GM20000 (cell line): ENCODE measurements at places on chromosomes 6 and 20.

DNA sequence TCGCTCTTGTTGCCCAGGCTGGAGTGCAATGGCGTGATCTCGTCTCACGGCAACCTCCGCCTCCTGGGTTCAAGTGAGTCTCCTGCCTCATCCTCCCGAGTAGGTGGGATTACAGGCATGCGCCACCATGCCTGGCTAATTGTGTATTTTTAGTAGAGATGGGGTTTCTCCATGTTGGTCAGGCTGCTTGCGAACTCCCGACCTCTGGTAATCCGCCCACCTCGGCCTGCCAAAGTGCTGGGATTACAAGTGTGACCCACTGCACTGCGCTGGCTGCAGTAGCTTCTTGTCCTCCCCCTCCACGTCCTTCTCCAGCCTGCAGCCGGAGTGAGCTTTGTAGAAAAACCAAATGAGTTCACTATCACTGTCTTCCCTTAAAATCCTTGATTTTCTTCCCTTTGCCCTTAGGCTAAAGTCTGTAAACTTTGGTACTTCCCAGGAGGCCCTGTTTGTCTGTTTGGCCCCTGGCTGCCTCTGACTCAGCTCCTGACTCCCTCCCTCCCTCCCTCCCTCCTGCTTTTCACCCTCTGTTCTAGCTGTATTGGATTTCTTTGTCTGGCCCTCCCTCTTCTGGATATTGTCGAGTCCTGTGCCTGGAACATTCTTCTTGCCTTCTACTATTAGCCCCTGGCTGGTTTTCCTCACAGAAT is 12.9 kb downstream of the PARD6B start:
- DNase-seq = no peak

- peak; percentile 78 for DNase-seq
These were observed 2.0 kb upstream of the PLCG1 start for GRCh38 chr20:41135187-41135887.

- DNase-seq = peak; percentile 68
These were observed 21.6 kb upstream of the MCM3 start for GRCh38 chr6:52305948-52306767.

DNA sequence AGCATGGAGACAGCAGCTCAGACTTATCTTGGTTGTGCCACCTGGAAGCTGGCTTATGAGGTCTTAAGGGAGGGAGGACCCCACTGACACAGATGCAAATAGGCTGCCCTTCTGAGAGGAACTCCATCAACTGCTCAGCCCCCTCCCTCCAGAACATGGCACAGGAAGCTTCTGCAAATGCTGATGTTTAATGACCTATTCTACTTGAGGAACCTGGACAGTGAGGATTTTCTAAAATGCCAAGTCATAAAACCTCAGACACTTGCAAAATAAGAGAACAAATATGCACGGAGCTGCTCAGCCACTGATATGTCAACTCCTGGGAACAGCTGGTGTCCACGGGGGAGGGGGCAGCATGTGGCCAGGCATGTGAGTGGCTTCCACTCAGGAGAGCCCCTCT is 3.5 kb downstream of the CST9 start:
- DNase-seq = no peak

GRCh38 chr6:10101551-10102252 is 313.2 kb downstream of the TFAP2A start:
- no peak for DNase-seq

DNA sequence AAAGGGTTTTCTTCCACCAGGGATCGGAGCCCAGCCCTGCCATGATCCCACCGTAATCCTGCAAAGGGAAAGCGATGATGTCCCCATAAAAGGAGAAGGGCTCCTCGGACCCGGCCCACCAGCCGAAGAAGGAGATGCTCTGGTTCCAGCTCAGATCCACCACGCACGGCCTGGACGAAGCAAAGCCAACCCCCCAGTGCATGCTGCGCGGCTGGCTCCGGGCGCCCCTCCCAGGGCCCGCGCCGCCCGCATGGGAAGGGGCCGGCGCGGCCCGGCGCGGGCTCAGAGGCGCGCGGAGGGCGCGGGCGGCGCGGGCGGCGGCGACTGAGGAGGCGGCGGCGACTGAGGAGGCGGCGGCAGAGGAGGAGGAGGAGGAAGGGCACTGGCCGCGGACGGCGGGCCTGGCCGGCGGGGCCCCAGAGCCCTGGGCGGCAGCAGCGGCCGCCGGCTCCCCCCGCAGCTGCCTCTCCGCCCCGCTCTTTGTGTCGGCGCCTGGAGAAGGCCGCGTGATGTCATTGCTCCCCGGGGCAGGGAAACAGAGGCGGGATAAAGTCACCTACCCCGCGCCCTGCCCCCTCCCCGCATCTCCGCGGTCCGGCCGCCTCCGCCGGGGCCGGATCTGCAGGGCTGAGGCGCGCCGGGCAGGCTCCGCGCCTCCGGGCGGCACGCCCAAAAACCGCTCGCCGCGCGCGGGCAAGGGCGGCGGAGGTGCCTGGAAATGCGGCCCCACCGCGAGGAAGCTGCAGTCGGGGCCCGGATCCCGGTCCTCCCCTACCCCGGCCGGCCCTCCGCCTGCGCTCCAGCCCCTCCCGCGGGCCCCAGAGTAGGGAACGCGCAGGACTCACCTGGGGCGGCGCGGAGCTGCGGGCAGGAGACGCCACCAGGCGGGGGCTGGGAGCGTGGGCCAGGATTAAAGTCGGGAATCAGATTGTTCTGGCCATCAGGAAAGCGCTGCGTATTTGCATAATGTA is at the start of gene FAXC:
Gene FAXC (minus strand): TSS at position 504 of the 971 bp plus-strand sequence. CDS start 302 bp downstream, at position 202.
- peak; percentile 63 for DNase-seq

DNA sequence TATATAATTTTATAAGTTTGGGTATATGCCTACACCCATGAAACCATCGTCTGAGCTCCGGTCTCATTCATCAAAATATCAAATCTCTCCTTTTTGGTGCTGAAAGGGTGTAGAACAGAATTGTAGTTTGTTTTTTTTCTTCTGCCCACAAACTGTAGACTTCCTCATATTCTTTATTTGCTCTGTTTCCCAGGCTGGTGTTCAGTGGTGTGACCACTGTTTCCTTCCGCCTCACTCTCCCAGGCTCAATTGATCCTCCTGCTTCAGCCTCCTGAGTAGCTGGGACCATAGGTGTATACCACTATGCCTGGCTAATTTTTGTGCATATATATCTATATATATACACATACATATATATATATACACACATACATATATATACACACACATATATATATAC is 139.6 kb upstream of the HCRTR2 start:
- DNase-seq = no peak

DNA sequence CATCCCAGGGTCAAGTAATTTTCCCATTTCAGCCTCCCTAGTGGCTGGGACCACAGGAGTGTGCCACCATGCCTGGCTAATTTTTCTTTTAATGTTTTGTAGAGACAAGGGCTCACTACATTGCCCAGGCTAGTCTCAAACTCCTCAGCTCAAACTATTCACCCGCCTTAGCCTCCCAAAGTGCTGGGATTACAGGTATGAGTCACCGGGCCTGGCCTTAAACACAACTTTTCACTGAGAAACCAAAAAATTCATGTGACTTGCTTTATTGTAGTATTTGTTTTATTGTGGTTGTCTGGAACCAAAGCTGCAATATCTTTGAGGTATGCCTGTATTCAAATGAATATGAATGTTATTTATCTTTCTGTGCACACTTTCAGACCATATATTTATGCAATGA is 72.2 kb downstream of the RWDD2A start:
- no peak for DNase-seq

GRCh38 chr20:42082611-42083010 is 464.4 kb upstream of the CHD6 start:
- DNase-seq = no peak

- DNase-seq = no peak
These were observed 198.4 kb downstream of the HAO1 start for GRCh38 chr20:7741866-7742265.

GRCh38 chr20:12502443-12502842 is 506.3 kb upstream of the SPTLC3 start:
- no peak for DNase-seq

GRCh38 chr6:41785689-41786450 is 1.6 kb upstream of the TOMM6 start:
- peak; percentile 48 for DNase-seq

- no peak for DNase-seq
These were observed 112.1 kb downstream of the WDR27 start for GRCh38 chr6:169589699-169590257.

DNA sequence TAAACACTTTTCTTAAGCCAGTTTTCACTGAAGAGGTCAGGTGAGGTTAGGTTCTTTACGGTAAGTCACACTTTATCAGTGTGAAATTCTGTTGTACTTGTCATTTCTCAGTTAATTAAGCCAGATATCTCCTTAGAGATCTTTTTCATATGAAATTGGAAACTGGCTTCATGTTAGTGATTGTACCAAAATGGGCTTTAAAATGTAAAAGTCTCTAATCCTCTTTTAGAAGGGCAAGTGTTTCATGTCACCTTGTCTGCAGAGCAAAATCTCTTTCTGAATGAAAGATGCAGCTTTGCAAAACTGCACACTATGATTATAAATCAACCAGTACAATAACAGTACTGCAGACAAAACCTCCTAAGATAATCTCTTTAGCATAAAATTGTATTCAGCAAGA is 209.2 kb upstream of the RNF217 start:
- DNase-seq = no peak

- DNase-seq = peak; percentile 43
These were observed 252.0 kb downstream of the HIVEP2 start for GRCh38 chr6:142692942-142693341.

DNA sequence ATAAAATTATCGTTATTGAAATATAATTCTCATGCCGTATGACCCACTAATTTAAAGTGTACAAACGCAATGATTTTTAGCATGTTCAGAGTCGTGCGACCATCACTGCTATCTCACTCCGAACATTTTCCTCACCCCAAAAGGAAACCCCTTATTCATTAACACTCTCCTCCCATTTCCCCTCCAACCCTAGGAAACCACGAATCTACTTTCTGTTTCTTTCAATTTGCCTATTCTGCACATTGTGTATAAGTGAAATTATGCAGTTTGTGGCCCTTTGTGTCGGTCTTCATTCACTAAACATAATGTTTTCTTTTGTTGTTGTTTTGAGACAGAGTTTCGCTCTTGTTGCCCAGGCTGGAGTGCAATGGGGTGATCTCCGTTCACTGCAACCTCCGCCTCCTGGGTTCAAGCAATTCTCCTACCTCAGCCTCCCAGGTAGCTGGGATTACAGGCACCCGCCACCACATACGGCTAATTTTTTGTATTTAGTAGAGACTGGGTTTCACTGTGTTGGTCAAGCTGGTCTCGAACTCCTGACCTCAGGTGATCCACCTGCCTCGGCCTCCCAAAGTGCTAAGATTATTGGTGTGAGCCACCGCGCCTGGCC is 99.7 kb upstream of the ZNF217 start:
- DNase-seq = peak; percentile 22

DNA sequence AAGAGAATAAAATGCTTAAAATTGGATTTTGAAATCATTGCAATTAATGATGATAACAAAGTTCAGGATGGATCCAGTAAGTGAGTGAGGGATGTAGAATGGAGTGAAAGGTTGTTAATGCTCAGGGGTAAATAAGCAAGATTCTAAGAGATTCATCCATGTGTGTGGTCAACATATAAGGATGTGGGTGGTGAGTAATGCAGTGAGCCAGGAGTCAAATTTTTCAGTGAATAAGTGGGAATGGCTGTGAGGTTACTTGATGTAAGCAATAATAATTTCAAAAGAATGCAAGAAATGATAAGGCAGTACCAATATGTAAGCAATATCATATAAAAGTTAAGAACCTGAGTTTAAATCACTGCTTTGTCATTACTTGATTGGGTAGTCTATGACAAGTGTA is 207.5 kb upstream of the ADGRB3 start:
- no peak for DNase-seq

DNA sequence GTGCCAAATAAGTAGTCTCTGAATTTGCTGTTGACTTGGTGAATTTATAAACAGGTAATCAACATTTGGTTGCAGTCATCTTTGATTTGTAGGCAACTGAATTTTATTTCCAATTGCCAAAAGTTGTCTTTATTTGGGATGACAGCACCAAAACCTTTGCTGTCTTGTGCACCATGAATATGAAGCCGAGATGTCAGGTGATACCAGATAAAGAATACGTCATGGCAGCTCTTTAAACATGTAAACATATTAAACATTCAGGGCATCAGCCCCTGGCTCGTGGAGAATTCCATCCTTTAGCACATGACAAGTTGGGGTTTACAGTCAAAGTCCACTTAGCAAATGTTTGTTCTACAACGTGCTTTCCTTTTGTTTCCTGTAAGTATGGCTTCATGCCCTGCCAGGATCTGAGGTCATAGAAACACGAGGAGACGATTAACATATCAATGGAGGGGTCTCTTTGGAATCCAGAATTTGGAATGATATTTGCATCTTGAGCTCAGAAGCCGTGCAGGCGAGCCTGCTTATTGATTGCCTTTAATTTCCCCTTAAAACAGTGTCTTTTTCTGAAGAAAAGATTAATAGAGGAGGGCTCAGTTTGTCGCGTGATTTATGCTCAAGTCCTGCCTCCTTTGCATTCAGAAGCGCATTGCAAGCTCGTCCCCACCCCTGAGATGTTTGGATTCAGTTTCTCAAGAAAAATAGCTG is 170.2 kb upstream of the ZNF217 start:
- DNase-seq = no peak

DNA sequence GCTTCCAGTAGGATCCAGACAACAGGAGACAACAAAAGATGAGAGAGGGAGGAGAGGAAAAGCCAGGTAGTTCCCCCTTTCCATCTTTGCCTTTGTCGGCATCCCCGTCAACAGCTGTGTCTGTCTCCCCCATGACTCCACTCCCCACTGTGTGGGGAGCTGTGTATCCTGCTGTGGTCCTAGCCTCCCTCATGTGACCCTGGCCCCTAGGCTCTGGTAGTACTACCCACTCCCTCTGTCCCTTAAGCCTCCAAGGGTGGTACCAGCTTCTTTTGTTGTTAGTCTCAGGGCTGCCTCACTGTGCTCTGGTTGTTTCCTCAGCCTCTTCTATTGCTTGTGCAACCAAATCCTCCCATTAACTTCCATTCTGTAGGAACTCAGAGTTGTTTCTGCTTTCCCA is 28.7 kb downstream of the ANKEF1 start:
- DNase-seq = no peak
